ENCODE measurements at places on chromosomes 3 and 15.

GRCh38 chr15:57440167-57440566, 63.9 kb downstream of the CGNL1 start:
- DNase-seq: no peak

GRCh38 chr3:169327546-169328356, 335.8 kb downstream of the MECOM start:
- no peak for DNase-seq

DNA sequence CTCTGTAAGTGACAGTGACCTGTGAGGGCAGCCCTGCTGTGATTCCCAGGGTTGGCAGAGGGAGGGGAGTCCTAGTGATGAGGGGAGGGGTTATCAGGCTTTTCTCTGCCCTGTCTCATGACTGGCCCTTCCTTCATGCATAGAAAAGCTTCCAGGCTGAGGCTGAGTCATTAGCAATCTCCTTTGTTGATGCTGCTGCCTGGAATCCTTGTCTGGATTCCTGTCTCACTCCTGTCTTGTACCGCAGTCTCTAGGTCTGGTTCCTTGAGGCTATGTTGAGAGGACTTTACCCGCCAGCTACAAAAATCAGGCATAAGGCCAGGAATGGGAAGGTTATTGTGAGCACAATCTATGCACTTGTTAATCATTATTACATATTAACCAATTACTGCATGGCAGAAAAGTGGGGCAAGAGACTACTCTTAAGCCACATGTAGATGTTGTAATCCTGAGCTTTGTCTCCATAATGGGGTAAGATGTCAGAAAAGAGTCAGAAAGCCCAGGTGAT, 7.2 kb downstream of the KLHL6 start:
- no peak for DNase-seq

- DNase-seq: no peak
These were observed 390.9 kb upstream of the ADAMTS9 start for GRCh38 chr3:65078748-65079147.

GRCh38 chr3:76367281-76367680, 581.9 kb upstream of the ZNF717 start:
- DNase-seq: no peak

DNA sequence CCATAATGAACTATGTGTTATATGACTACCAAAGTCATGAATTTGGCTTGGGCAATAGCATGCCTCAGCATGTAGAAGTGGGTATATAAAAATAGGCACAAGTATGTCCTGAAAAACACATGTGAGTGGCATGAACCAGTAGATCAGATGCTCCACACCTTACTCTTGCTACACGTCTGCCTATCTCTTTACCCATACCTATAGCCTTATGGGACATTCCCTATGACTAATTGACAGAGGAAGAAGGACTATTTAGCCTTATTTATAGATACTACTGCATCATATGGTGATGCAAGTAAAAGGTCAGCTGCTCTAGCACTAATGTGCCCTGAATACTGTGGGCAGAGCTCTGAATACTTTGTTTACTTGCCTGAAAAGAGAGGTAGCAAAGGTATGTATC, 81.0 kb upstream of the ZPLD1 start:
- no peak for DNase-seq

- no peak for DNase-seq
These were observed 937.4 kb downstream of the IGSF11 start for GRCh38 chr3:118097226-118097625.

- DNase-seq: no peak
These were observed 8.0 kb downstream of the POC1A start for GRCh38 chr3:52146189-52146588.

- DNase-seq: no peak
These were observed 76.5 kb downstream of the CD200R1L start for GRCh38 chr3:112770032-112770626.
